GM04504 (cell line): ENCODE measurements at places on chromosomes 12 and 14.

DNA sequence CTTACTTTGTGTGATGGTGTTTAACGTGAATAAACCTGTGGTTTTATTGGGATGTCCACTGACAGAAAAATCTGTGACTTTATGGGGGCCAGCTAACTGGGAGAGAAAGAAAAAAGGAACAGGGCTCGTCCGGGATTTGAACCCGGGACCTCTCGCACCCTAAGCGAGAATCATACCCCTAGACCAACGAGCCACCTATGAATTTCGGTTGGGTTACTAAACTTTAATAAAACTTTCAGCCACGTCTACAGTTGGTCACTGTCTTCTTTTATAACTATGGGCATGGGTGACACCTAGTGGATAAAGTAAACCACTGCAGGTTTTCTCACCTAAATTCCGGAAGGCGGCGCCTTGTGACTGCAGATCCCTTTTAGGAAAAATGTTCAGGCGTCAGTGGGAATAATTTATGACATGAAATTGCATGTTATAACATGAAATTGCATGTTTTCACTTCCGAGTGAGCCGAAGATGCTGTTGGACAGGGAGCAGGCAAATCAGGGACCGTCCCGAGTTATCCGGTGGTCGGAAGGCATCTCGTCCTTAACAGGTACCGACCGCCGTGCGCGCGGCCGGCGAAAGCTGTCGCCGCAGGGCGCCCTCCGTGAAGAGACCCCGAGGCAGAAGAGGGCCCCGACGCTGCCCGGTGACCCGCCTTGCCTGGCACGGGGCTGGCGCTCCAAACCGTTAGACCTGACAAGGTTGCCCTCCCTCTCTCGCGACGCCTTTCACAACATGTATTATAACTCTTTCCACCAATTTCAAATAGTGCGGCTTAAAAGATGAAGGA is 18.2 kb upstream of the RNASE12 start:
- DNase-seq, result peak; percentile 77

GRCh38 chr14:64983439-64984310 is 3.0 kb upstream of the FNTB start:
- no peak for DNase-seq

DNA sequence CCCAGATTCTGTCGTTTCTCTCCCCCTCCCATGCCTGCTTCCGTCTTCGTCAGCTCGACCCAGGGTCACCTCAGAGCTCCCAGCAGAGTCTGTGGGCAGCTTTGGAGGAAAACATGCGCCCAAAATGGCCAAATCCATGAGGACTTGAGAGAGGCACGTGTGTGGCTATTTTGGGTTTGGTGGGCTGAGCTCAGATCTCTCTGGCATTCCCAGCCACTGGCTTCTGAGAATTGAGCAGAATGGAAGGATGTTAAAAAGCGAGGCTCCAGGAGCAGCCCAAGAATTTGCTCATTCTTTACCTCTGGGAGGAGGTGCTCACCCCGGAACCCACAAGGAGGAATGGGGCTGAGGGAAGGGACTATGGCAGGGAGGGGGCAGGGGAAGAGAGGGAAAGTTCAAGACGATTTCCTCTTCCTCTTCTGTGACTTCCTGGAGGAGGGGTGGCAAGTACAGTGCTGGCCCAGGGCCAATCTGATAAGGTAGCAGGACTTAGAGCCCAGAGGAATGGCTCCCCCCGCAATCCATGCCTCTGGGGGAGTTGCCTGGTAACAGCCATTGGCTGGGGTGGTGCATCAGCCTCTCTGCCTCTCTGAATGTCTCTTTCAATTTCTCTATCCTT is 20.1 kb downstream of the TSPAN9 start:
- no peak for DNase-seq

DNA sequence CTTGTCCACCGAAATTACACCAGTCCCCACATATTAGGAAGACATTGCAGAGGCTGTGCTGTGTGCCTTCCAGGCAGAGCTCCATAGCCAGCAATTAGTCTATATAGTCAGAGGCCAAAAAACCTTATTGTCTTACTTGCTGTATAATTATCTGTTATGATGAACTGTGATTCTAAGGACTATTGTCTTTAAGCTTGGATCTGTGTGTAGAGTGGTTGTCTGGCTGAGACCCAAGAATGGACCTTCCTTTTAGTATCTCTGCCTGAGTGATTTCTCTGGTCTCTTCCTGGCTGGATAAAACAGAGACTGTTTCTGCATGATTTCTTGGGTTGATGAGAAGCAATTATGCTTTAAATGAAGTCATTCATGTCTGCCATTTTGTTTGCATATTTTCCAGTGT is 465.3 kb downstream of the PRKD1 start:
- no peak for DNase-seq

DNA sequence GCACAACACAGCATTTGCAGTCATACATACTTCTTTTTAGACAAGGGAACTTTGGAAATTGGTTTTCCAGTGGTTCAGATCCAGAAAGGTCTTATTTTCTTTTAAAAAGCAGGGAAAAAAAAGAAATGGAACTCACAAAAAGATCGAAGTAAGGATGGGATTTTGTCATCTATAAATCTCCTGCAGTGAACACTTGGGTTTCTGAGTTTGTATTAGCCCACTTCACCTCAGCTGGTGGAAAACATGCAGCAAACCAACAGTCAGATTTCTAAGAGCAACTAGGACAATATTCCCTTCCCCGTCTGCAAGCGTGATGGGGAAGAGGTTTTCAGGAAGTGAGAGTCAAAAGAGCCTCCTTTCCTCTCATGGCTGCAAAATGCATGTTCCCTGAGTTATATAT is 4.6 kb downstream of the MYF5 start:
- no peak for DNase-seq

- DNase-seq, result peak; percentile 87
These were observed 40.4 kb downstream of the TSPAN9 start for GRCh38 chr12:3117591-3118015.

GRCh38 chr12:42360747-42361403 is 34.9 kb downstream of the PPHLN1 start:
- DNase-seq, result no peak

DNA sequence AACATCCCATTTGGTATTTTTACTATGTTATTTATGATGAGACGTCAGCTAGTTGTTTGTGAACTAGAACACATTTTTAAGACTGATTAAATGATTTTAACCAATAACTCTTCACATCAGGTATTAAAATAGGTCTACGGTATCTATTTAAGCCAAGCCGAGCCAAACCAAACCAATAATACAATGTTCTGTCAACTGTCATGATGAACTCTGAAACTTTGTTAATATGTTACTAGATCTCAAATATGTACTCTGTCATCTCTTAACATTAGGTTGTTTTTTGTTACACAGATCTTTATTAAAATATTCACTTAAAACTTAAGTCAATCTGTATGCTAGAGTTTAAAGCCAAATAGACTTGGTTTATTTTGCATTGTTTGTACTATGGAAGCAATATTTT is 1.0 kb downstream of the ART4 start:
- no peak for DNase-seq

GRCh38 chr12:78864403-78864869 is at the start of gene SYT1:
TSS of gene SYT1 (plus strand) at chr12:78864774.
- peak; percentile 38 for DNase-seq

DNA sequence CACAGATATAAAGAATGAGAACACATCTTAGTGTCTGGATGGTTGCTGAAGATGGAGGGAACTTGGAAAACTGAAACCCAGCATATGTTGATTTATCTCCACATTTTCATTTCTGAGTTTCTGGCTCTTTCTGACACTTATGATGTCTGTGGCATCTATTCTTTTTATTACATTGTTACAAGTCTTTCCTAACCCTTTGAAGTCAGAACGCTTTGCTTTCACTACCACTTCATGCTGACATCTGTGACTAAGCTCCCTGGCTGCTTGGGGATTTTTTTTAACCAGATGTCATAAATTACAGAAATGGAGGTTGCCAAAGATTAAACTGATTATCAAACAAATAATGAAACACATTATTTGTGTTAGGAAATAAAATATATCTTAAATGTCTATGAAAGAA is 188.7 kb downstream of the KITLG start:
- DNase-seq, result peak; percentile 76

GRCh38 chr12:87661786-87662377 is 367.3 kb downstream of the C12orf50 start:
- DNase-seq, result no peak

- peak; percentile 98 for DNase-seq
These were observed 413.0 kb downstream of the PCNX1 start for GRCh38 chr14:71320107-71320733.

DNA sequence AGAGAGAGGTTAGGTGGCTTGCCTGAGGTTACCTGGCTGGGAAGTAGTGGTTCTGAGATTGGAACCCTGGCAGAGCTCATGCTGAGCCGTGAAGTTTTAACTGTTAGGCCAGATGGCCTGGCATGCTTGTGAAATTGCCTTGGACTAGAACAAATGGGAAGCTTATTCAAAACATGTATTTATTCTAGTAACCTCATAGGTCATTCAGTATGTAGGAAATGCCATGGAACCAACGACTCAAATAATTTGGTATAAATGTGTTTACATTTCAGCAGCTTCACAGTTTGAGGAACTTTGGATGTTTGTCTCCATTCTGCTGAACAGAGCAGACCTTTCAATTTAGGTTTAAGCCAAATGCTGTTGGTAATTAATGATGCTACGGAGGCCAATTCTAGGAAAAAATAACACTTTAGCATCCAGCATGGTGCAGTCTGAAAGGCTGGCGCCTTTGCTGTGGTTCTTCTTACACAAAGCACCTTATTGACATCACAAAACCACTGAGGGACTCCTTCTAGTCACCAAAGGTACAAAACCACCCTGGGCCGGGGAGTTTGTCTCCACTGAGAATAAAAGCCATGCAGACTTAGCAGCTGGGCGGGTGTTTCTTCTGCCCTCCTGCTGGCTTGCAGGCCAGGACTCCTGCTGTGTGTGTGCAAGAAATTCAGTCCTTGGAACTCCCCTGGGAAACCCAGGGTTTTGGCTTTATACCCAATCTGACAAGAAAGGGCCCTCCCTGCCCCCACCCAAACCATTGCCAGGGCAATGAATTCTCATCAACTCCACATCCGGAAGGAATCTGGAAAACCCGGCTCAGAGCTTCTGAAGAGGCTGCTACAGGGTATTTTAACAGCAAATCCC is 64.2 kb downstream of the ELK3 start:
- DNase-seq, result peak; percentile 57

GRCh38 chr14:73943083-73943482 is 6.8 kb downstream of the FAM161B start:
- peak; percentile 67 for DNase-seq

DNA sequence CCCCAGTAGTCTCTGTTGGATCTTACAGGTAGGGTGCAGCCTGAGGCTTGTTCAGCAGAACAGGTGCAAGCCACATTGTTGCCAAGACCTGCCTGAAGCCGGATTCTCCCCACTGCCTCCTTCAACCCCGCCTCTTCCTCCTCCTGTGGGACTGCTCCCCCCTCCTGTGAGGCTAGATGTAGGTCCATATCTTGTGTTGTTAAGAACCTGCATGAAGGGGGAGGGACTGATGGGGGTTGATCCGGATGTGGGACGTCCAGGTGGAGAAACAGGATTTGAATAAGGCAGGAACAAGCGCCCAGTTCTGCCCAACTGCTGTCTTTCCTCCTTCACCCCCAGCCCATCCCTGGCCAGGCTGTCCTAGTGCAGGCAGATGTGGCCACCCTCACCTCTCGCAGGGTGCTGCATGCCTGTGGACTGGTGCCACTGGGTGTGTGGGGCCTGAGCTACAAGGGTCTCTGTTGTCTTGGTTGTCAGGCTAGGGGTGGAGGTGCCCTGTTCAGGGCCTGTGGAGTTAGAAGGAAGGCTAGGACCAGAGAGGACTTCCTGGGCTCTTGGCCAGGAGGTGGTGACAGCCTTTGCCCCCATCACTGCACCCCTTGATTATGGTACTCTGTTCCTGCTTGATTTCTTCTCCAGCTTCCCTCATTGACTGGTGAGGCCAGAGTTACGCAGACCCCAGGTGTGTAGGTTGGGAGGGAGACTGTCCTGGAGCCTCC is 1.4 kb downstream of the NR4A1 start:
- no peak for DNase-seq

- no peak for DNase-seq
These were observed 62.8 kb upstream of the GPATCH2L start for GRCh38 chr14:76088771-76089571.

DNA sequence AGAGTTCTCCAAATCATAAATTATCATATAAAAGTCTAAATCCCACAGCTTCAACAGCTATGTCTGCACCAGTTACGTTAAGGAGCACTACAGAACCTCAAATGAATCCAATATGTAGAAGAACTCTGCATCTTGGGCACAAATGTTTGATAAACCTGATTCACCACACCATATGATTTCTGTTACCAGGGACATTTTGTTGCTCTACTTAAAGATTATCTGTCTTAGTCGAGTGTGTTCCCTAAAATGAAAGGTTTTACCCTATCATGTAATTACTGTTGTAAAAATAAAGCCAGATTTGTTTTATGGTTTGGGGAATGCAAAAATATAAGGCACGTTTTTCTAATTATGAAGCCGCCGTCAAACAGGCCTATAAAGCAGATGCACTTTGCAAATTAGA is 363.1 kb downstream of the EGLN3 start:
- no peak for DNase-seq

GRCh38 chr12:57657744-57658143 is 24.7 kb upstream of the B4GALNT1 start:
- no peak for DNase-seq

DNA sequence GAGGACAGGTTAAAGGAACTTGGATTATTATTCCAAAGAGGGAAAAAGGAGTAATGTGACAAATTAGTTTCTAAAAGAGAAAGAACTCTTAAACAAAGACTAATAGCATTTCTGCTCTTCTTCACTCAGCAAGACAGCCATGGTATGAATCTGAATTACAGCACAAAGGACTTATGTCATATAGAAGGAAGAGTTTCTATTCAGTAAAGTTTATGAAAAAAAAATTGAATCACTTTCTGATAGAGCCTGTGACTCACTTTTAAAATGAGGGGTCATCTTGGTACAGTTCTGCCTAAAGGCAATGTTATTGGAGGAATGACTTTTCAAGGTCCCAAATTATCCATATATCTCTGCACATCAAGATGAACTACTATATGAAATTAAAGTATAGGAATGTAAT is 101.7 kb downstream of the DUSP6 start:
- no peak for DNase-seq

GRCh38 chr14:22553445-22553844 is 35.6 kb downstream of the DAD1 start:
- no peak for DNase-seq
